Ureter (tissue), 1 donor: ENCODE measurements at places on chromosomes 4 and X.

DNA sequence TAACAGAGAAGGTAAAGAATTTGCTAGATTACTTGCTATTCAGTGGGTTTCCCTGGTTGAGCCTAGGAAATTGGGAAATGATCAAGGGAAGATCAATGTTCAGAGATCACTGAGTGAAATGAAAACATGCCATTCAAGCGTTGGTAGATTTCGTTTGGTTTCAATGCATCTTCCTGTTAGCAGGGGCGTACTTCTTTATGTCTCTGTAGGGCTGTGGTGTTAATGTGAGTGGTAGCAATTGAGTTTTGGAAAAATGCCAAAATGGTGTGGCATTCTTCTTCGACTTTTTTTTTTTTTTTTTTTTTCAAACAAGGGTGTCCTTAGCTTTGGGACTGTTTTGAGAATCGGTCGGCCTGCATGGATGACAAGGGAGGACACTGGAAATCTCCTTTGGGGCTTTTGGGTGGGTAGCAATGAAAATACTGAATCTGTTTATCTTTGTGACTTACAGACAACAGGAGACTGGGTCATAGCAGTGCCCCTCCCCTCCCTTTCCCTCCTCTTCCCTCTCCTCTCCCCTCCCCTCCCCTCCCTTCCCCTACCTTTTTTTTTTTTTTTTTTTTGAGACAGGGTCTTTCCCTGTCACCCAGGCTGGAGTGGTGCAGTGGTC is 50.4 kb downstream of the SPRY1 start:
- DNase-seq = no peak

GRCh38 chr4:76147454-76148141 is 599 bp downstream of the NUP54 start:
- peak; percentile 50 for DNase-seq

- DNase-seq = no peak
Observed at GRCh38 chr4:159158985-159159384, 56.1 kb downstream of the RAPGEF2 start.

GRCh38 chrX:139691843-139692505 is 16.0 kb downstream of the MCF2 start:
- no peak for DNase-seq

- no peak for DNase-seq
Observed at GRCh38 chr4:85243857-85244256, 231.1 kb upstream of the ARHGAP24 start.

- no peak for DNase-seq
Observed at GRCh38 chr4:113784497-113785250, 23.1 kb upstream of the CAMK2D start.

DNA sequence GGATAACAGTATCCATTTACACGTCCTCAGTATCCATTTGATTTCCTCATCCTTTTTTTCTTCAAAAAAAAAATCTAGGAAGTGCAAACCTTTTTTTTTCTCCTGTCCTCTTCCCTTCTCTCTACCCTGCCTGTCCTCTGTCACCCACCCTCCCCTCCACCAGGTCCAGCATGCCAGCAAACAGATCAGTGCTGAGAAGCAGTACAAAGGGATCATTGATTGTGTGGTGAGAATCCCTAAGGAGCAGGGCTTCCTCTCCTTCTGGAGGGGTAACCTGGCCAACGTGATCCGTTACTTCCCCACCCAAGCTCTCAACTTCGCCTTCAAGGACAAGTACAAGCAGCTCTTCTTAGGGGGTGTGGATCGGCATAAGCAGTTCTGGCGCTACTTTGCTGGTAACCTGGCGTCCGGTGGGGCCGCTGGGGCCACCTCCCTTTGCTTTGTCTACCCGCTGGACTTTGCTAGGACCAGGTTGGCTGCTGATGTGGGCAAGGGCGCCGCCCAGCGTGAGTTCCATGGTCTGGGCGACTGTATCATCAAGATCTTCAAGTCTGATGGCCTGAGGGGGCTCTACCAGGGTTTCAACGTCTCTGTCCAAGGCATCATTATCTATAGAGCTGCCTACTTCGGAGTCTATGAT is 1.7 kb downstream of the SLC25A4 start:
- DNase-seq = no peak

- DNase-seq = no peak
Observed at GRCh38 chr4:74258963-74259362, 49.3 kb upstream of the EPGN start.

GRCh38 chr4:12120968-12121367 is 692.3 kb upstream of the HS3ST1 start:
- DNase-seq = no peak

DNA sequence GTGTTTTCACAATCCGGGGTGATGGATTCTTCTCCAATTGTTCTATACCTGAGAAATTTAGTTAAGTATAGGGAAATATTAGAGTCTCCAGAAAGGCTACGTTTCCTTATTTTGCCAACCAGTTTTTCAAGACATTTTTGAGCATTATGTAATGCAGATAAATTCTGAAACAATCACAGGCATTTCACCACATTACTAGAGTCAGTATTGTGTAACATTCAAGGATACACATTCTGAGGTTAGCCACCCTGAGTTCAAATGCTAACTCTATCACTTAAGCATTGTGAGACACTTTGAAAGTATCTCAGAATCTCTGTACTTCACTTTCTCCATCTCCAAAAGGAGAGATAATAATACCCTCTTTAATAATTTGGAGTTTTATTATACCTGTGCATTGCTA is 10.6 kb downstream of the SULT1B1 start:
- no peak for DNase-seq

DNA sequence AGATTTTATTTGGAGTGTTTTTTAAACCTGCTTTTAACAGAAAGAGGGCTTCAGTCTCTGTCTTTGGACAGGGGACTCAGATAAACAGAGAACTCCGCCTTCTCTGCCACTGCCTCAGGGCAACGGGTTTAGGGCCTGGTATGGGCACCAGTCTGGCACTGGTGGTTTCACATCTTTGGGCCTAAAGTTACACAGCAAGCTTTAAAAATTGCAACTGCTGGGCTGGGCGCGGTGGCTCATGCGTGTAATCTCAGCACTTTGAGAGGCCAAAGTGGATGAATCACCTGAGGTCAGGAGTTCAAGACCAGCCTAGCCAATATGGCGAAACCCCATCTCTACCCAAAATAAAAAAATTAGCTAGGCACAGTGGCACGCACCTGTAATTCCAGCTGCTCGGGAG is 10.3 kb upstream of the NAT8L start:
- no peak for DNase-seq

DNA sequence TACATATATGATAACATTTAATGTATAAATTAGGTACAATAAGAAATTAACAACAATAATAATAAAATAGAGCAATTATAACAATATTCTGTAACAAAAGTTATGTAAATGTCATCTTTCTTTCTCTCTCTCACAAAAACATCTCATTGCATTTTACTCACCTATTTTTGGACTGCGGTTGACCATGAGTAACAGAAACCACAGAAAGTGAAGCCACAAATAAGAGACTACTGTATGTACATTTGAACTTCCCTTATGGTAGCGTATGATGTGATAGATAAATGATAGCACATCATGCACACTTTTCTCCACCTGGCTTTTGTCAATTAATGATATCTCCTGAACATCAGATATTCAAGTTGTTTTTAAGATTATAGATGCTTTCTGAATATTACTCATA is 80.5 kb downstream of the HNRNPD start:
- DNase-seq = no peak

DNA sequence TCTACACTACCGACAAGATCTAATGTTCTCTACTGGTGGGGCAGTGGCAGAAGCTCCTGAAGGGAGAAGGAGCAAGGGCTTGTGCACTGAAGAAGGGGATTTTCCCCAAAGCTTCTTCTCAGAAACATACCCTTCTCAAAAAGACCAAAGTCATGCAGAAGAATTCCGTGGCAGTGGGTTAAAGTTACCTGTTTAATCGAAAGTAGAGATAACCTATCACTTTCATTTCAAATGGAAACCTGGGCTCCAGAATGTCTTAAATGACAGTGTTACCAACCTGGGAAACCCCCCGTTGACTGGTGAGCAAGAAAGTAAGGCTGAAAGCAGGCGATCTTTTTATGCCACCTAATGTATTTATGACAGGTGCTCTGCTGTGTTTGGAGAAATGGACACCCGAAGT is 92.5 kb upstream of the TEX13D start:
- no peak for DNase-seq

DNA sequence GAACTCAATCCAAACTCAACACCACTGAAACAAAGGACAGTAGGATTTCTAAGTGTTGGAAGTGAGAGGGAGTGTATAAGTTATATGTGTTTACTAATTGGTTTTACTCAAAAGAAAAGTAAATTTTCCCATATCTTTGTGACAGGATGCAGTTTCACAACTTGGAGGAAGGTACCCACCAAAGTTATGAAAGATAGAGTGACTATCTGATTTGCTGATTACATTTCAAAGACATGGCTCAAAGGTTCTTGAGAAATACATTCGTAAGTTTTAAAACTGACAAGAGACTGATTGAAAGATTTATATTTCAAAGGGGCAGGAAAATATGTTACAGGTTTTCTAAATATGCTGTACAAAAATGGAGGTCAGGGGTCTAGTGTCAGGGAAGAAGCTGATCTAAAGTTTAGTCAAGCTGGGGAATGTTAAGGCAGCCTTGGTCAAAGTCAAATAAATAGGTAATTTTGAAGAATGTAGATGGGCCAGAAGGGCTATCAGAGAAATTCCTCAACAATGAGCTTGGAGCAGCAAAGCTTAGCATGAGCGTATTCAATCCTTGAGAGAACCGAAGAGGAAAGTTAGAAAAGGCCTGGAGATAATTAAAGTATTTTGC is 9.7 kb upstream of the COMMD8 start:
- DNase-seq = no peak

- DNase-seq = no peak
Observed at GRCh38 chr4:52714597-52715254, 36.5 kb downstream of the ERVMER34-1 start.

DNA sequence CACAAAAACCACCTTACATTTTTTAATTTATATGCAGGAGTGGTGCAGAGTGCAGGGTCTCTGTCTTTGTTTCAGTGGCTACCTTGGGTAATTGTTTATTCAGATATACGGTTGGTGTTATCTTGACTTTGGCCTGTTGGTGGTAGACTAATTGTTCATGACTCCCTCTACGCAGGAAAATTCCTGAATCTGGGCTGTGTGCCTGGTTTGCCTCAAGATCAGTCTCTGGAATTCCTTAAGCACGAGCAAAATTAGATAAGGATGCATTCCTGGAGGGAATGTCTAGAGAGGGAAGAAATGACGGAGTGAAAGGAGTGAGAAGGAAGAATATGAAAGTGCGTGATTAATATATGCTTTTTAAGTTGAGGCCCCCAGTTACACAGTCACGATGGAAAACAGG is 576.9 kb upstream of the PCDH10 start:
- no peak for DNase-seq

GRCh38 chr4:45199736-45200135 is 473.4 kb upstream of the GNPDA2 start:
- DNase-seq = no peak

- DNase-seq = no peak
Observed at GRCh38 chrX:132394591-132394990, 94.2 kb downstream of the MBNL3 start.

DNA sequence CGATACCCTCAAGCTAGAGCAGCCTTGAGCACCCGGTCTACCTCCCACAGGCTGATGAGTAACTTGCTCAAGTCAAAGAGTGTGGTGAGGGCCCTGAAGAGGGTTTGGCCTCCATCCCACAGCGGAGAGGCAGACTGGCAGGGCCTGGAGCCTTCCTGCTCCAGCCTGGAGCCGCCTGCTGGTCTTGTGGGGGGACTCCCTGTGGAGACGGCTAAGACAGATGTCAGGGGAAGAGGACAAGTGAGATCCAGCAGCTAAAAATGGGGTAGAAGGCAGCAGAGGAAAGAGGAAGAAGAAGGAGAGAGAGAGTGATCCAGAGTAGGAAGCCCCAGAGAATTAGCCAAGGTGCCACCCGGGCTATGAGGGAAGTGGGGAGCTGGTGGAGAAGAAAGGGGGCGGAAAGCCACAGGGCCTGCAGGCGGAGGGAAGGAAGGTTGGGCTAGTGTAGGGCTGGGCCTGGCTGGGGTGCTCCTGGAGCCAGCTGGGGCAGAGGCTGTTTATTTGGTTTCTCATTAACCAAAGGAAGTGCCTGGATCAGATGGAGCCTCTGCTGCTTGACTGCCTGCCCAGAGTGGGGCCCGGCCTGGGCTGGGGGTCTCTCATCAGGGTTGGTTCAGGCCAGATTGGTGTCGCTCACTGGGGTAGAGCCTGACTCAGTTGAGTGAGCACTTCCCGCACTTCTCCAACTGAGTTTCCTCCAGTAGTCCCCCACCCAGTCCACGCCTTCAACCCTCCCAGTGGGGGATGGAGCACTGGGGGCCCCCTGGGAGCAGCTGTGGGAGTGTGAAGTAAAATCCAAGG is 14.2 kb downstream of the EFNB1 start:
- no peak for DNase-seq

DNA sequence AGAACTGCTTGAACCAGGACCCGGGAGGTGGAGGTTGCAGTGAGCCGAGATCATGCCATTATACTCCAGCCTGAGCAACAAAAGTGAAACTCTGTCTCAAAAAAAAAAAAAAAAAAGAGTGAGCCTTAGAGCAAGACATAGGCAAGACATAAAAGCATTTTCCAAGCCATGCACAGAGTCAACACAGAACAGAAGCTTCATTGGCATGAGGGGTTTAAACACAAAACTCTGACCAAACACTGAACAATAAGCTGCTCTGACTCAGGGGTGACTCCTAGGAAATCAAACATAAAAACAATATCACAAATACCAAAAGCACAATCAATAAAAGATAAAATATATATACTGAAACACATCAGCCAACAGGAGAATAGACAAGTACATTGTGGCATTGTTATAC is 136.8 kb downstream of the PLS3 start:
- DNase-seq = no peak

DNA sequence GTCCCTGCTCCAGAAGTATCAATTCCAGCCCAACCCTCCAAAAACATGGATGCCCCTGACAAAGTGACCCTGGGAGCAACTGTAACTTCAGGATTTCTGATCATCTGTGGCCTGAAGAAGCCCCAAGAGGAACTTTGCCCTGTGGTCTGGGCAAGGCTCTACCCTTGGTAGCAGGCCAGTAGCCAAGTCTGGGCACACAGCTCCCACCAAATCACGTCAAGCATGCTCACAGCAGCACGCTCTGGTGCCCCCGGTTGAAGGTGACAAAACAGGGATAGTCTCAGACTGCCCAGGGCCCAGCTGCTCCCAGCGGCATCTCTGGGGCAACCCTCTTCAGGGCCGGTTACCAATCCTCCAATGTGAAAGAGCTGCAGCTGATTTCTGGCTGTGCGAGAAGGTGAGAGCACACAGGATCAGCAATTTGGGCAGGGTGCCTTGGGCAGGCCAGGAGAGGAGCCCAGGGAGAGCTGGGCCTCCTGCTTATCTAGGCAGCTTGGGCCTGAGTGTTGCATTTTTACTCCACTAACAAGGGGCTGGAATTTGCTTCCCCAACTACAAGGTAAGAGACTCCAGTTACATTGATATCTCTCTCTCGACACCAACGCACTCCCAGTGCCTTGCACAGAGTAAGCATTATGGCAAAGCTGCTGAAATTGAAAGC is 418.1 kb downstream of the BCOR start:
- no peak for DNase-seq
